ENCODE measurements at places on chromosomes 7 and 10.

- no peak for DNase-seq
Measured at GRCh38 chr7:112160130-112160770, 45.9 kb downstream of the DOCK4 start.

- DNase-seq = no peak
Measured at GRCh38 chr10:114266521-114266920, 27.5 kb downstream of the VWA2 start.

DNA sequence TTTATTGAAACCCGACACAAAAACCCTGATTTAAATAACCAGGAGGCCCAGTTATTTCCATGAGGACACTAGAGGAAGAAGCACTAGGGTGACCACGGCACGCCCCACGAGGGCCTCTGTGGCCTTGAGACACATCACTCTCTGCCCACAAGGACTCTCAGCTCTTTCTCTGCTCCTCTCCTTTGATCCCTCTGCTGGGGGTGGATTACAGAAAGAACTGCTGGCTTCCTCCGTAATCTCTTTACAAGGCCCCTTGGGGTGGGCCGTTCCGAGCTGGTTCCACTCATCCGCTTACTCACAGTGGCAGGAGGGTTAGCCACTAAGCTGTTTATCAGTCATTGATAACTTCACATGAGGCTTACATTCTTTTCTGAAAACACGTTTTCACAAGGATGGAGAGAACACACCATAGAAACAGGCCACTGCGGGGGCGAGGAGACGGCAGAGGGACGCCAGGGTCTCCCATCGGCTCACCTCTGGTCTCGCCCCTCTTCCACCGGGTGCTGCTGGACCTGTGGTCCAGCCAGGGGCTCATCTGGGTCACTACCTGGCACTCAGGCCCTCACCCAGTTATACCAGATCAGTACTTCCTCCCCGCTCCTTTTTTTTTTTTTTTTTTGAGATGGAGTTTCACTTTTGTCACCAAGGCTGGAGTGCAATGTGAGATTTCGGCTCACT, 17.6 kb upstream of the PFKFB3 start:
- DNase-seq = no peak

DNA sequence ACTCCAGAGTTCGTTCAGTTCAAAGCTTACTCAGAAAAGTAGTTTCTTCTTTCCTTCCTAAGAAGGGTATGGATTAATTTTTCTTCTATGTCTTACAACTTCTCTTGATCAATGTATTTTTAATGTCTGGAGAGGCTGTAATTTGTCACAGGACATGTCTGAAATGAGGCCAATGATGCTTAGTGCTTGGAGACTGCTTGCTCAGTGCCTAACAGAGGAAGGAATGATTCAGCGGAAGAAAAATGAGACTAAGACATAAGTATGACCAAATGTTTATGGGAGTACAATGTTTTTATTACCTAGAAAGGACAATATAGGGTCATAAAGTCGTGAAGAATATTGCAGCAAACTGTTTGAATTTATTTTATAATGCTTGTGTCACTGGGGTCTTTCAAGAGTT, 43.3 kb downstream of the GPR37 start:
- DNase-seq = no peak

- no peak for DNase-seq
Measured at GRCh38 chr7:107725138-107725740, 18.7 kb upstream of the CBLL1 start.
